ENCODE measurements at places on chromosomes 1 and 21.

GRCh38 chr1:116572099-116572498 lies 1.3 kb upstream of the CD58 start:
- no peak for DNase-seq

DNA sequence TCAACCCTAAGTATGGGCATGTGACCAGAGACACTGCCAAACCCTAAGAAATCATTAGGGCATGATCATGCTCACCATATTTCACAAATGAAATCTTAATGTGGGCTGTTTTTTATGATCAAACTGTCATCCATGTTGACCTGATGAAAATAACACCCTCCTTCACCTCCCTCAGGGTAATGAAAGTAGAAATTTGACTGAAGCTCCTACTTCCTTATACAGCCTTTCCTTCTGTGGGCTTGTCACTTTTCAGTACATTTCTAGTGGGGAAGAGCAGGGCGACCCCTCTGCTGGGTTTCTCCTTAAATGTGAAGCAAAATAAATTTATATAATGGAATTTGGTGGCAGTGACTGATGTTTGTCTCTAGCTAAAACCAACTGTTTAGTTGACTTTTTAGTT lies 25.9 kb downstream of the IVNS1ABP start:
- DNase-seq = no peak

DNA sequence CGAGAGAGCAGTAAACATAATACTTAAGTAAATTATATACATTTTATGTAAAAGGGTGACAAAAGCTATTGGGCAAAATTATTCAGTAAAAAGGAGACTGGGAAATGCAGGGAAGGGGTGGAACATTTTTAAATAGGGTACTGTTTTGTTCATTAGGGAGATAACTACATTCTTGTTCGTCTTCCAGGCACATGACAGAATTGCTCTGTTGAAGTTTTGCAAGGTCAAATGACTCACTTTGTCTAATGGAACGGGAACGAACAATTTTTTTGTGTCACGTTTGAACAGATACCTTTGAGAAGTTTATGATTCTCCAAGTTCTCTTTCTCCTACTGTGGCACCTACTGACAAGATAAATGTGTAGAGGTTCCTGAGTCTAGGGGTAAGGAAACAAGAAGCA lies 382.3 kb upstream of the ZRANB2 start:
- DNase-seq = no peak

DNA sequence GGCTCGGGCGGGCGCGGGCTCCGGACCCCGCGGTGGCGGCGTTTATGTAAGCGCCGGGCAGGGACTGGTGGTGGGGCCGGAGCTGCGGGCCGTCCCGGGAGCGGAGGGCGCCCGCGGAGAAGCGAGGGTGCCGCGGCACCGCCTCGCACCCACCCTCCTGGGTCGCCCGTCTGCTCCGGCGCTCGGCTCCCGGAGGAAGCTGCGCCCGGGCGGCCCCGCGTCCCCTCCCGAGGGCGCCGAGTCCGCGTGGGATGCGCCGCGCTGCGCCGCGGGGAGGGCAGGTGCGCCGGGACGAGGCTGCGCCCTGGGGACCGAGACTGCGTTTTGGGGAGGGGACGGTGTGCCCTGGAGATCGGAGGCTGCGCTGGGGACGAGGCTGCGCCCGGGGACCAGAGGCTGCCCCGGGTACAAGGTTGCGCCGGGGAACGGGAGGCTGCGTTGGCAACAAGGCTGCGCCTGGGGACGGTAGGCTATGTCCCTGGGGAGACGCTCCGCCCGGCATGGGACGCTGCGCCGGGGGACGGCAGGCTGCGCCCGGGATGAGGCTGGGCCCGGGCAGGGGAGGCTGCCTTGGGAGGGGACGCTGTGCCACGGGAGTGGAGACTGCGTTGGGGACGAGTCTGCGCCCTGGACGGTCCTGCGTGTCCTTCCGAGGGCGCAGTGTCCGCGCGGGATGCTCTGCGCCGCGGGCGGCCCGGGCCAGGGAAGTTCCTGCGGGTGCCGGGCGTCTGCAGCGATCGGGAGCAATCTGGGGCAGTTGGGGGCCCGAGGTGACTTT lies 627 bp downstream of the ADARB1 start:
- no peak for DNase-seq

GRCh38 chr1:118099686-118100085 lies 85.3 kb downstream of the SPAG17 start:
- DNase-seq = peak; percentile 17

GRCh38 chr1:179327679-179328078 lies 34.1 kb downstream of the SOAT1 start:
- no peak for DNase-seq

DNA sequence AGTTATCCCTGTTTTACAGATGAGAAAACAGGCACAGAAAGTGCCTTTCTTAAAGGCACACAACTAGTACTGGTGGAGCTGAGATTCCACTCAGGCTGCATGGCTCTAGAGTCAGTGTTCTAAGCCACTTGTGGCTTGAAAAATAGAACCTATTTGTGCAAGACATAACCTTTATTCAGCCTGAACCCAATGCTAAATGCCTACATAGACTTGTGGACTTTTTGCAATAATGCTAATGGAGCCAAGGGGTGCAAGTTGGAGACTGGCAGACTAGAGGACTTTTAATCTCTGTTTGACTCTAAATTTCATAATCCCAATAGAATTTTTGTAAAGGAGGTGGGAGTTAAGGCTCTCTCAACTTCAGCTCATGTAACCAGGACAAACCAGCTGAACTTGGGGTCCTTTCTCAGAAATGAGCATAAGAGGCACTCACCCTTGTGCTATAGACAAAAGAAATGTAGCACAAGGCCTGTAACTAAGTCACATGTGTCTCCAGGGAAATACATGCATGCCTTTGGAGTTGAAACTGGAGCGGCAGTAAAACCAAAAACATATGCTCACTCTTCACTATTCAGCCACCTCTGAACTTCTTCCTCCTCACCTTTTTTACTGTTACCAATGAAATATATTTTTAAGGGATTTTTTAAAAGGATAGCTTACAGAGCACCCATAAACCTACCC lies 43.0 kb upstream of the AK4 start:
- DNase-seq = no peak

- no peak for DNase-seq
Observed at GRCh38 chr1:65412984-65413375, 7.5 kb upstream of the LEPR start.
